Mucosa of gallbladder (tissue), 1 donor: ENCODE measurements at places on chromosomes 6 and 20.

DNA sequence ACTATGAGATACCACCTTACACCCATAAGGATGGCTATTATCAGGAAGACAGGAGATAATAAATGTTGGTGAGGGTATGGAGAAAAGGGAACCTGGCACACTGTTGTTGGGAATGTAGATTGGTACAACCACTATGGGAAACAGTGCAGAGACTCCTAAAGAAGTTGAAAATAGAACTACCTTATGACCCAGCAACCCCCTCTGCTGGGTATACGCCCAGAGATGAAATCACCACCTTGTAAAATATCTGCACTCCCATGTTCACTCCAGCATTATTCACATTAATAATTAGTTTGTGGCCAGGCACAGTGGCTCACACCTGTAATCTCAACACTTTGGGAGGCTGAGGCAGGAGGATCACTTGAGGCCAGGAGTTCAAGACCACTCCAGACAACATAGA, 26.8 kb downstream of the ZBTB9 start:
- DNase-seq = no peak

GRCh38 chr6:28634761-28635546, 109.3 kb downstream of the GPX5 start:
- no peak for DNase-seq

DNA sequence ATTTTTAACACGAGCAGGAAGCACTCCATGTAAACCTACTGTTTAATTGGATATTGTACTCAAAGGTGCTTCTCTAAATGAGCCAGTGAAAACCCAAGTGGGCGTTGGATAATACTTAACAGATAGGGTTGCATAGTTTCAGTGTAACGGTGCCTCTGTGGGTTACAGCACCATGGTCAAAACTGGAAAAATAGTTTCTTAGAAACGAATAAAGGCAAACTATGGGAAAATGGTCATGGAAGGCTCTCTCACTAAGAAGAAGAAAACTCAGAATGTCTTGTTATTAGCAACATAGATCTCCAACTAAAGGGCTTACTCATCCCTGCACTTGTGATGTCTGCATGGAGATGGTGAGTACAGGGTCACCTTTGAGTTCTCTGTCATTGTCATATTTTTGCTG, 59.1 kb upstream of the NEDD9 start:
- DNase-seq = no peak

GRCh38 chr6:139909992-139910391, 535.5 kb upstream of the CITED2 start:
- DNase-seq = no peak

- DNase-seq = no peak
Measured at GRCh38 chr20:35662551-35662950, 2.1 kb downstream of the CPNE1 start.

DNA sequence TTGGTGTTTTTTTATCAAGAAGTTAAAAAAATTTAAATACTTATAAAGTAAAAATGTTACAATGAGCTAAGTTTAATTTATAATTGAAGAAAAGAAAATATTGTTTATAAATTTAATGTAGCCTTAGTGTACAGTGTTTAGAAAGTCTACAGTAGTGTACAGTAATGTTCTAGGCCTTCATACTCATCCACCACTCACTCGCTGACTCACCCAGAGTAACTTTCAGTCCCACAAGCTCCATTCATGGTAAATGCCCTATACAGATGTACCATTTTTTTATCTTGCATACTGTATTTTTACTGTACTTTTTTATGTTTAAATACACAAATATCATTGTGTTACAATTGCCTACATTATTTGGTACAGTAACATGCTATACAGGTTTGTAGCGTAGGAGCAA, 26.0 kb downstream of the HTR1E start:
- no peak for DNase-seq
